A549 treated with CORT108297 at 1 μM for 4 hours (cell line): ENCODE measurements at places on chromosomes 6 and 20. TPM values are rescaled to one million over a fixed set of nuclear protein-coding genes. Genes with fewer than 3 reads are reported as not detected.

HLA-DQB2 gene
- not detected in 5 replicates for total RNA-seq

SLC22A16 gene
- total RNA-seq: not detected in 5 replicates

GDAP1L1 gene
- total RNA-seq: 0.05 to 0.08 TPM in 2 of 5 replicates, not detected in the others

LCA5 gene
- total RNA-seq: 0.49 to 1.1 TPM (median 0.95 TPM) in 5 replicates

C20orf173 gene
- total RNA-seq: not detected in 5 replicates

KIAA0408 gene
- total RNA-seq: 5.5 to 7.6 TPM (median 6.4 TPM) in 5 replicates

CRISP3 gene
- total RNA-seq: not detected in 5 replicates

SYCP2 gene
- 0.35 to 0.60 TPM (median 0.50 TPM) in 5 replicates for total RNA-seq

SUN5 gene
- not detected in 5 replicates for total RNA-seq

SLC22A3 gene
- 34.0 to 41.6 TPM (median 36.7 TPM) in 5 replicates for total RNA-seq

BPIFB1 gene
- total RNA-seq: 0.07 to 0.22 TPM (median 0.14 TPM) in 3 of 5 replicates, not detected in the others
